ENCODE measurements at places on chromosomes 6 and 20. TPM values are rescaled to one million over a fixed set of nuclear protein-coding genes. Genes with fewer than 3 reads are reported as not detected.
A peak's percentile ranks its signal among the peaks of the same experiment; 100 is the strongest.

Gene GJA1
- total RNA-seq: 10.9 TPM

DNA sequence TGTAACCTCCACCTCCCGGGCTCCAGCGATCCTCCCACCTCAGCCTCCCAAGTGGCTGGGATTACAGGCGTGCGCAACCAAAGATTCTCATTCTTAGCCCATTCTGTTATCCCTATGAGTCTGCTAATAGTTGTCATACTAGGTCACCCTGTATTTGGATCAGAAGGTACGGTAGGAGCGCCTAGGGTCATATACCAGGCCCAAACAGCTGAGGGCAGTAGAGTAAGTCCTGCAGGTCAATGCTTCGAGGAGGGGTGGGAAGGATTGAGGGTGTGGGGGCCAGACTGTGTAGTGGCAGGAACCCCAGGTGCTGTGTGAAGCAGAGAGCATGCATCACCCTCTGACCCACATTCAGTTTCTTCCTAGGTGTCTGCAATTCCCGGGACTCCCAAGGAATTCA lies 22.7 kb upstream of the POU5F1 start:
- DNase-seq: no peak

GRCh38 chr6:134261766-134262165 lies 56.1 kb downstream of the SGK1 start:
- DNase-seq: no peak

DNA sequence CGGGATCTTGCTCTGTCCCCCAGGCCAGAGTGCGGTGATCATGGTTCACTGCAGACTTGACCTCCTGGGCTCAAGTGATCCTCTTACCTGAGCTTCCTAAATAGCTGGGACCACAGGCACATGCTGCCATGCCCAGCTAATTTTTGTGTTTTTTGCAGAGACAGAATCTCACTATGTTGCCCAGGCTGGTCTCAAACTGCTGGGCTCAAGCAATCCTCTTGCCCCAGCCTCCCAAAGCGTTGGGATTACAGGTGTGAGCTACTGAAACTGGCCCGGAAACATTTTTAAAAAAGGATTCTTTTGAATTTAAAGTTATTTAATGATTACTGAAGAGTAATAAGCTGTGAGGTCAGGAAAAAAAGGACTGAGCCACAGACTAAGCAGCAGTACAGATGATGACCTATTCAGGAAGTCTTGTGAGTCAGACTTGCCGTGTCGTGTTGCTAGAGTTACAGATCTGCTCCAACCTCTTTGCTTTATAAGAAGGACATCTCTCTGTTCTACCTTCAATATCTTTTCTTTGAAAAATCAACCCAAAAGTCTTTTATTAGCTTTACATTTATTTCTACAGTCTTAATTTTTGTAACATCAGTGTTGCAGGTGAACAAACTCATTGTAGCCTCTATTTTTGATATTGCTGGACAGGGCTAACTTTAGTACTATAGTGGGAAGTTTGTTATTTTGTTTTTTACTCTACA lies 108.7 kb downstream of the NCOA3 start:
- DNase-seq: peak; percentile 68

DNA sequence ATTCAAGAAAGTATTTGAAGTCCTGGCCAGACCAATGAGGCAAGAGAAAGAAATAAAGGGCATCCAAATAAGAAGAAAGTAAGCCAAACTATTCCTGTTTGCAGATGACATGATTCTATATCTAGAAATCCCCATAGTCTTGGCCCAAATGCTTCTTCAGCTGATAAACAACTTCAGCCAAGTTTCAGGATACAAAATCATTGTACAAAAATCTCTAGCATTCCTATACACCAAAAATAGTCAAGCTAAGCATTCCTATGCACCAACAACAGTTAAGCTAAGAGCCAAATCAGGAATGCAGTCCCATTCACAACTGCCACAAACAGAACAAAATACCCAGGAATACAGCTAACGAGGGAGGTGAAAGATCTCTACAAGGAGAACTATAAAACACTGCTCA lies 60.1 kb upstream of the PHIP start:
- DNase-seq: no peak

Gene DEFB110
- total RNA-seq: not detected

DNA sequence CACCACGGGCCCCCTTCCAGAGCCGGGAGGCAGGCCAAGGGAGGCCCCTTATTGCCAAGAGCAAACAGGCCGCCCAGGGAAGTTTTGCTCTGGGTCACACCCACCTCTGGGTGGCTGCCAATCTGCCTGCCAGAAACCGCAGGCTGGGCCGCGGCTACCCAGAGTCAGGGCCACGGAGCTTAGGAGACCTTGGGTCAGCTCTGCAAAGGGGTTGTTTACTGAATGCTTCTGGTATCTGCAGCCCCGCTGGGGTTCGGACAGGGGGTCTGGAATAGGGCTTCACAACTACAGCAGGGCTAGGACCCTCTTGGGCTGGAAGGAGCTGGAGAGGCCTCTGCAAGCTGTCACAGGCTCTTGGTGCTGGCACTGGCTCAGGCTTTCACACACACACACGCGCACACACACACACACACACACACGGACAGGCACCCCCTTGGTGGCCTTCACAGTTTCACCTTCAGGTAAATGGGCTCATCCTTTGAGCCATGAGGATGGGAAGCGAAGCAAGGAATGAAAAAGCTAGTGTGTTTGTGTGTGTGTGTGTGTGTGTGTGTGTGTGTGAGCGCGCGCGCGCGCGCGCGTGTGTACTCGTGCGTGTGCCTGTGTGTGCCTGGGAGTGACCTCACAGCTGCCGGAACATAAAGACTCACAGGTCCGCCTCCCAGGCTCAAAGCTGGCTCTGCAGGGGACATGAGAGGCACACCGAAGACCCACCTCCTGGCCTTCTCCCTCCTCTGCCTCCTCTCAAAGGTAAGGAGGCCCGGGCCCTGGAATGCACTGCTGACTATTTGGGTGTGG lies at the start of gene CCN5:
Gene CCN5 (plus strand): TSS at position 669 of the 798 bp plus-strand sequence. CDS start 22 bp downstream, at position 691.
- peak; percentile 90 for DNase-seq

- DNase-seq: no peak
Observed at GRCh38 chr20:30595698-30596097, 661.8 kb upstream of the DEFB115 start.

Gene SLC12A5
- total RNA-seq: not detected

All from mucosa of descending colon (tissue), 3 donors.